ENCODE measurements at places on chromosomes 2 and 18.

DNA sequence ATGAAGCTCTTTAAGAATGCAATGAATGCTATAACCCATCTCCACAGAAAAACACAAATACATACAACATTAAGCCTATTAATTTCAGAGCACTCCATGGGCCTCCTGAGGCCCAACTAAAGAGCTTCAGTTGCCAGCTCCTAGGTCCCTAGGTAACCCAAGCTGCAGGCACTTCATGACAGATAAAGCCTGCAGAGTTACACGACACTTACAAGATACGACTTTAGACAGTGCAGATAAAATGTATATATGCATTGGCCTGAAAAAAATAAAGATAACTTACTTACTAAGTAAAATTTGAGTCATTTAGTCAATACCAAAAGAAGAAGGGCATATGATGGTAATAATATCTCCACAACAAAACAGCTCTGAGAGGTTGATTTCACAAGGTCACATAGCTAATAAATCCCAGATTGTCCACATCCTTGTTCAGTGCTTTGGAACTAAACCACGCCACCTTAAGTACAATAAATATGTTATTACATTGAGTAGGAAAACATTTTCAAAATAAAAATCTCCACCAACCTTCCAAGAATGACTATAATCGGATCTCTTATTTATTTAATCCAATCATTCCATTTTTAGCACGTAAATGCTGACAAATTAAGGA lies 3.4 kb downstream of the MAP4K3 start:
- DNase-seq, result no peak

- DNase-seq, result peak; percentile 19
These were observed 89.1 kb downstream of the SCN2A start for GRCh38 chr2:165328272-165328671.

DNA sequence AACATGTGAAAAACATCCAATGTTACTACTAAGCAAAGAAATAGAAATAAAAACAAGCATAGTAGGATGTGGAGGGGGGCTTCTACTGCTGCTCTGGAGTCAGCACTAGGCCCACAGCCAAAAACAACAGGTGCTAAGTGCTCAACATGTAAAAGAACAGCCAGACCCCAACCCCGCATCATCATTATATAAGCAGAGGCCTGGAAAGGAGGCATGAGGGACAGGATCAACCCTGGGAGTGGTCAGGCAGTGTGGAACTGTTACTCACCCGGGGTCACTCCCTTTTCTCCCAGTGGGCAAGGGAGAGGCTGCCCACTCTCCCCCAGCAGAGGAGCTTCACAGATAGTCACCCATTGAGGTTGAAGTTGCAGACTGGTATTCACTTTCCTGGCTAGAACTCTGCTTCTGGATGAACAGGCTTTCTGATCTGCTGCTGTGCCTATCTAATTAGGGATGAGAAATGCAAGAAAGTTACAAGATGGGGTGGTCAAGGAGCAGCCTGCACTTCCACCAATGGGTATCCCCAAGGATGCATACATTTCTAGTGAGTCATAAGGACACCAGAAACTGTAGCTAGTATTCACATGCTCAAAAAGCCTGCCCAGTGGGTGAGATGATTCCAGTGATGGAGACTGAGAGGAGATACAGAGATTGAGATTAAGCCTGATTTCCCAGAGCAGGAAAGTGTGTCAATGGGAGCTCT lies 480.1 kb upstream of the TCF4 start:
- DNase-seq, result no peak

DNA sequence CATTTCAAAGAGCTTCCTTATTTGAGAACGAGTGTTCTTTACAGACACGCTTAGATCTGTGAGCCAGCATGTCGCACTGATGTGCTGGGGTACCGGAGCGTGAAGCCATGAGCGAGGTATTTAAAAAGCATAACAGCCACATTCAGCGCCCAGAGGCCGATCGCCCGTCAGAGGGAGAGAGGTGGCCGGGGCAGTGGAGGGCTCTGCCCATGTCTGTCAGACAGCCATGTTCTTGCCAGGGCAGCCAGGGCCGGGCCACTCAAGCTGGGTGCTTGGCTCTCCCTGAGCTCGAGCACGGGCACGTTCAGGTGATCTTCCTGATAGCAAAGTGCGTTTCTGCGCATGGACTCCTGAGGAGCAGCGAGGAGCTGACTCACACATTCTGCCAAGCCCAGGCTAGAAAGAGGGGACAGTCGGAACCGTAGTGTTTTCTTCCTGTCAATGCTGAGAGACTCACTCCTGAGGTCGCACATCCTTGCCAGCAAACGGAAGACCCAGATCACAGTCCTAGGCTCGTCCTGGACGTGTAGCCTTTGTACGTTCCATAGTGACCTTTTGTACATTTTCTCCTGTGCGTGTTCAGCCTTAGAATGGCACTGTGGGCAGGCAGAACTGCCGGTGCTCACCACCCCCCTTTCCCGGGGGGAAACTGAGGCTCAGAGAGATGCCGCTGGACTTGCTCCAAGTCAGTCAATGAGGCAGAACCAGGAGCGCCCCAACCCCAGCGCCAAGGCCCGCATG lies 100.7 kb downstream of the NFATC1 start:
- no peak for DNase-seq

DNA sequence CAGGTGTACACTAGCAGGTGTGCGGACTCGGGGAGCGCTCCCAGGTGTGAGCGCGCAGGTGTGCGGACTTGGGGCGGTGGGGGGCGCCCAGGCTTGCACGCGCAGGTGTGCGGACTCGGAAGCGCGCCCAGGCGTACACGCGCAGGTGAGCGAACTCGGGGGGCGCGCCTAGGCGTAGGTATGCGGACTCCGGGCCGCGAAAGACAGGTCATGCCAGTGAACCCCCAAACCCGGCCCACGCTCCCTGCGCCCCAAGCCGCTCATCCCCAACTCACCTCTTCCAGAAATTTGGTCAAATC lies 342 bp downstream of the CYB5A start:
- DNase-seq, result no peak

GRCh38 chr2:43175020-43175441 lies 51.4 kb downstream of the ZFP36L2 start:
- DNase-seq, result no peak

- DNase-seq, result no peak
These were observed 69.2 kb upstream of the CABLES1 start for GRCh38 chr18:23066060-23066459.

GRCh38 chr2:199471443-199472057 lies 13.8 kb upstream of the SATB2 start:
- no peak for DNase-seq

DNA sequence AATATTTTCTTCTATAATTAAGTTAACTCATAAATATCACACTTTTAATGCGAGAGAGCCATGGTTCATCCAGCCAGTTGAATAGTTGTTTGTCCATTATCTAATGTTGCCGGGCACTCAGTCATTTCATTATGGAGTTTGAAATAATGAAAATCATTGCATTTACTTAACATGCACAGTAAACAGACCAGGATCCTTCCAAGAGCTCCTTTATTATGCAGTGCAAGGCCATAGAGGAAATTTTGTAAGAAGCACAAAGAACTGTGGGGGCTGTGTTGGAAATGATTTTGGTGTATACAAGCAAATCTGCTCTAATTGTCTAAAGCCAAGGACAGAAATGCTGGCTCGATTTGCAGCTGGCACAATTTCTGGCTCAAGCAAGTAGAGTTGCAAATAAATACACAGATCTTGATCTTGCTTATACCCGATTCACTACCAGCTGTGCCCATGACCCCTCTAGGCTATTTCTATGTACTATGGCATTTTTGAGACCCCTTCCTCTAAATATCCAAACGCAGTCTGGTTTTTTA lies 400.3 kb upstream of the HNRNPA3 start:
- no peak for DNase-seq

- DNase-seq, result no peak
These were observed 61.5 kb upstream of the TWIST2 start for GRCh38 chr2:238786379-238786778.

- DNase-seq, result no peak
These were observed 58.2 kb downstream of the ICOS start for GRCh38 chr2:203994735-203995134.

GRCh38 chr2:153354377-153354776 lies 124.2 kb downstream of the RPRM start:
- no peak for DNase-seq

GRCh38 chr18:4510711-4511110 lies 55.6 kb upstream of the DLGAP1 start:
- no peak for DNase-seq

- no peak for DNase-seq
These were observed 16.4 kb upstream of the IL1R1 start for GRCh38 chr2:102126169-102126568.

DNA sequence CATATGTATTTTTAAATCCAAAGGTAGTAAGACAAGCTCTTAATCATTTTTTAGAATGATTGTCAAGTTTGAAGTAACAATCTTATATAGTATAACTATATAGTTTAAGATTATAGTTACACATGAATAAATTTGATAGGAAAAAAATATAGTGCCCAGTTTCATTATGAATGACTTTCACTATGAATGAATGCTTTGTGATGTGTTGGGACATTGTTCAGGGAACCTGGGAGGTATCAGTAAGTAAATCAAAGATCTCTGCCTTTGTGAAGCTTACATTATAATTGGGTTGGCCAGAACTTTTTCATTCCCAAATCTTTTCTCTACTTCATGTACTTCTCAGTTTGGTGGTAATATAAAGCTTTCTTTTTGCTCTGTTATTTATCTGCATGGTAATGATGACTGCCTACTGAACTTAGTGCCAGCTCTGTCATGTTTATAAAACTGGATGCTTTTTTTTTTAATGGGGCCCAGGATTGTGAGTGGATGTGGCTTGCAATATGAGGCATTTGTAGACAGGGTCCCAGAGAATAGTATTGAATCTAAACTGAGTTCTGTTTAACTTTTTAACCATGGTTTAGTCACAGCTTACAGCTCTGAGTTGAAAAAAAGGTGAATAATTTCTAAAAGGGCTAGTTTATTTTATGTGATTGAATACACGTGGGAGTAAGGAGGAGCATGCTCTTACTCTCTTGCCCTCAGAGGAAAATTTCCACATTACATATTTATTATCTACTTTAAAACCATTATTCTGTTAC lies 23.3 kb downstream of the GLS start:
- DNase-seq, result no peak

- no peak for DNase-seq
These were observed 147.3 kb downstream of the RDH14 start for GRCh38 chr2:18412980-18413675.

DNA sequence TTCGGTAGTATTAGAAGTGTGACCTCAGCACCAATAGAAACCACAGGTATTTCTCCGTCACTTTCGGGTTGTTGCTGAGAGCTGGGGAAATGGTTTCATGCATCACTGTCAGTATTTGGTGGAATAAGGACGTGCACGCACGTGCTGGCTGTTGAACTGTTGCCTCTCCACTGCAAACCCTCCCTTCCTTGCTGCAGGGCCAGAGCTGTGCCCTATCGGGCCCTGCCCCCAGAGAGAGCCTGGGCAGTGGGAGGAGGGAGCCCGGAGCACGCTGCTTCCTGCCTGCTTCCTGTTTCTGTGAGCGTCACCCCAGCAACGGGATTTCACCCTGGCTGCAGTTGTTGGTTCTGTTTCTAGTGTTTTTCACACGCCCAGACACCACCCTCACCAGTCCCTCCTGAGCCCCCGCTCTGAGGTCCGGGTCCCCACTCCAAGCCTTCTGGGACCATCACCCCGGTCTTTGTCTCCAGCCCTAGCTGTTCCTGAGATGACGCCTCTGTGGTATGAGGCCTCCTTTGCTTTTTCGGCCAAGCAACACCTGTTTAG lies 47.4 kb downstream of the LRRFIP1 start:
- peak; percentile 91 for DNase-seq

DNA sequence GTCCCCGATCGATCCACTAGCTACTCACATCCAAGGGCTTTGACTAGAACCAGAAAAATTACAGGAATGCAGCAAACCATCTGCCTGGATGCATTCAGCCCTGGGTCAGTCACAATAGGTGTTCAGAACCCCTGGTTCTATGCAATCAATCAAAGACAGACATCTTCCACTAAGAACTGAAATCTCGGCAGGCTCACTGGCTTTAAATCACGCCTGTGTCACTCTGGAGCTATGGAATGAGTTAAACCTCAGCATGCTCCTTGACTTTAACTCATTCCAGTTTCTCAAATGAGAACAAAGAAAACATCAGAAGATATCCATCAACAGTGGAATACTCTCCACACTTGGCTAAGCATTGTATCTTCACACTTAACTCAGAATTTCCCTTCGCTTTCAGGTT lies 68.1 kb upstream of the SPTBN1 start:
- DNase-seq, result no peak

- DNase-seq, result no peak
These were observed 15.1 kb downstream of the SH2D6 start for GRCh38 chr2:85433511-85434089.

- DNase-seq, result no peak
These were observed 24.9 kb upstream of the RPIA start for GRCh38 chr2:88666576-88666975.

- DNase-seq, result no peak
These were observed 122.6 kb downstream of the WDSUB1 start for GRCh38 chr2:159163930-159164329.

- DNase-seq, result no peak
These were observed 368.8 kb downstream of the NUP35 start for GRCh38 chr2:183493040-183493439.

GRCh38 chr2:189249171-189249570 lies 69.6 kb upstream of the COL5A2 start:
- no peak for DNase-seq

DNA sequence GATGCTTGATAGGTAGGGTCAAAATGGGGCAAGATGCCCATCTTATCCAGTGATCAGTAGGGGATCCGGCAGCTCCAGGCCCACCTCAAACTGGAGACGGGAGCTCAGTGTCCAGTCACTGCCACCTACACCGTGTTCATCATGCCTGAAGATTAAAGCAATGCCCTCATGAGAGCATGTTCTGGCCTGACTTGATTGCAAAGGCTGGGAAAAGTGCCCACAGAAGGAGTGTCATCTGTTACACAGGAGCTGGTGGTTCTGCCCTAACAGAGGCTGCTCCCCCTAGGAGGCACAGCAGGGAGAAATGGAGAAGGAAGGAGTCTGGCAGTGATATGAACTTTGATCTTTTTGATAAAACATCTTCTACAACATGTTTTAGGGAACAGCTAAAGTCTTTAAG lies 92.3 kb downstream of the CCBE1 start:
- DNase-seq, result no peak

DNA sequence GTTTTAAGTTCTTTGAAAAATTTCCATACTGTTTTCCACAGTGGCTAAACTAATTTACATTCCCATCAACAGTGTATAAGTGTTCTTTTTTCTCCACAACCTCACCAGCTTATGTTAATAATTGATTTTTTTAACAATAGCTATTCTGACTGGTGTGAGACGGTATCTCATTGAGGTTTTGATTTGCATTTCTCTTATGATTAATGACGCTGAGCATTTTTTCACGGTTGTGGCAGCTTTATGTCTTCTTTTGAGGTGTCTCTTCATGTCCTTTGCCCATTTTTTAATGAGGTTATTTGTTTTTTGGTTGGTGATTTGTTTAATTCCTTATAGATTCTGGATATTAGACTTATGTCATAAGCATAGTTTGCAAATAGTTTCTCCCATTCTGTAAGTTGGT lies 997.9 kb downstream of the SUCLG1 start:
- no peak for DNase-seq

DNA sequence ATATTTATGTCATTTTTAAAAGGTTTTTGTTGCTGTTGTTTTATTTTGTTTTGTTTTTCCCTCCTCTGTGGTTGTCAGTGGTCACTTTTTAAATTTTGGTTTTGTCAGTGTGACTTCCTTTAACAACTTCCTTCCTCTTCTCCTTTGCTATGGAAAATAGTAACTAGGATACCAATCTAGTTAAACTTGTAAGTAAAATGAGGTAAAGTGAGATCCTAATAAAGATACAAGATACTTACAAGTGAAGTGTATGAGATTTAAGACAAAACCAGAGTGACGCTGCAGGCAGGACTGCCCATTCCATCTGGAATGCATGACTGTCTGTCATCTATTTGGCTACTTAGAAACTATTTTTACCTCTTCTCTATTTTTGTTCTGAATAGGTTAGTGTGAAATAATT lies 30.6 kb upstream of the CREB1 start:
- no peak for DNase-seq

All from naive thymus-derived CD8-positive, alpha-beta T cell (primary cell).